ENCODE measurements at places on chromosomes 7 and 10.

- DNase-seq: no peak
Observed at GRCh38 chr10:118246332-118247295, 95.5 kb downstream of the FAM204A start.

GRCh38 chr10:126264102-126265018 is 123.9 kb downstream of the ADAM12 start:
- no peak for DNase-seq

DNA sequence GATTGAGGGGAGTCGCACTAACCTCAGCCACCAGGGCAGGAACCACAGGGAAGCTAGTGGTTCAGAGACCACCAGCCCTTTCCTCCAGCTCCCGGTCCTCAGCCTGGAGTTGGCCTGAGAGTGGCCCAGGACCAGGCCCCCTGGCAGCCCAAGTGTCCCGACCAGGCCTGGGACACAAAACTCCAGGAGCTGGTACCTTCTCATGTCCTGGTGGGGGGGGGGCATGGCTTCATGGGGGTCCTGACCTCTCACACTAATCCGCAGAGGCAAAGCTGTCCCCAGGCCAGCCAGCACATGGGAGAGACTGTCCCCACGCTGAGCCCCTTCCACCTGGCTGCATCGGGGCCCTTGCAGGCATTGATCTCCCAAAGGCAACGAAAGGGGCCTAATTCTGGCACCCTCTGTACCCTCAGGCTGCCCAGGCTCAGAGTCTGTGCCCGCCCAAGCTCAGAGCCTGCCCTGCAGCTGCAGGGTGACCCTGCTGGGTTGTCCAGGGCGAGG is 28.2 kb downstream of the GPRIN2 start:
- DNase-seq: no peak

DNA sequence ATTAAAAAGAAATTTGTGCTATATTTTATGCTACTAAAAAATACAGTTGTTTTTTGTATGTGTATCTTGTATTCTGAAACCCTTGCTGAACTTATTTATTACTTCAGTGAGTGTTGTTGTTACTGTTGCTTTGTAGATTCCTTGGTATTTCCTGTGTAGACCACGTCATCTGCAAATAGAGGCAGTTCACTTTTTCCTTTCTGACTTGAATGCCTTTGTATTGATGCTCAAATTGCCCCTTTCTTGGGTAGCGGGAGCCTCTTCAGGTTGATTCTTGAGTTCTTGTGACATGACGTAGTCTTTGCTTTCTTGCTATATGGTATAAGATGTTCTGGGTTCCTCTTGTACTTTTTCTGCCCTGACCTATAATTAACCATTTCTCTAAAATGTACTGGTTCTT is 504.1 kb downstream of the SDK1 start:
- DNase-seq: no peak
